T-helper 9 cell (primary cell): ENCODE measurements at places on chromosomes 7 and 10.
A peak's percentile ranks its signal among the peaks of the same experiment; 100 is the strongest.

DNA sequence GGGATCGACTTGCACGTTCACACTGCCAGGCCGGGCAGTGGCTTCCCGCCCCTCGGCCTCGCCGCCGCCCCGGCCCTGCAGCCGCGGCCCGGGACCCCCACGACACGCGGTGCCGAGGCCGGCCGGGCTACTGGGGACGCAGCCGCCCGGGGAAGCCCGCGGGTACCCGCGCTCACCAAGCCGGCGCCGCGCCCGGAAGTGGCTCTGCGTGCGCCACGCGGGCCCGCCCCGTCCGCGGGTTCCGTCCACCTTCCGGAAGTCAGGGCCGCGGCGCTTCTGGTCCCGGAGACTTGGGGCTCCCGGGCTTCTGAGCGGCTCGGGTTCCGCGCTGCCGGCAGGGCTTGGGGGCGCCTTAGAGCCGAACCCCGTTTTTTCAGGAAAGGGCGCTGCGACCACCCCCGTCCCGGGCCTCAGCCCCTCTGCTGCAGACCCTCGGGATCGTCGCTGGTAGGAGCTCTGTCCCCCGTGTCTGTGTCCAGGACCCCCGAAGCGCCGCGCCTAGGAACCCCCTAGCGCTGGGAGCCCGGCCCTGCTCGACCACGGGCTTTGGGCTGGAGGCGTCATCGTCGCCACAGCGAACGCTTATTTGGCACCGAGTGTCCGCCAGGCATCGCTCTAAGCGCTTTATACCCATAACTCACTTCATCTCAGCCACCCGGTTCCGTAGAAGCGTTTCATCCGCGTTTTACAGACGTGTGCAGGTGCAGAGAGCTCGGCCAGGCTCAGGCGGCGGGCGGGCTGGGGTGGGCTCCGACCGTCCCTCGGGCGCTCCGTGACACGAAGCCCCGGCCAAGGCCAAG lies at the start of gene PSMG3:
PSMG3 (minus strand) TSS at position 200 of the 800 bp plus-strand sequence. CDS start 693 bp downstream, outside the sequence.
- peak; percentile 73 for DNase-seq

- no peak for DNase-seq
These were observed 182.9 kb downstream of the DOCK4 start for GRCh38 chr7:112023282-112023681.

GRCh38 chr10:86263209-86263608 lies 103.4 kb downstream of the GRID1 start:
- DNase-seq: no peak

DNA sequence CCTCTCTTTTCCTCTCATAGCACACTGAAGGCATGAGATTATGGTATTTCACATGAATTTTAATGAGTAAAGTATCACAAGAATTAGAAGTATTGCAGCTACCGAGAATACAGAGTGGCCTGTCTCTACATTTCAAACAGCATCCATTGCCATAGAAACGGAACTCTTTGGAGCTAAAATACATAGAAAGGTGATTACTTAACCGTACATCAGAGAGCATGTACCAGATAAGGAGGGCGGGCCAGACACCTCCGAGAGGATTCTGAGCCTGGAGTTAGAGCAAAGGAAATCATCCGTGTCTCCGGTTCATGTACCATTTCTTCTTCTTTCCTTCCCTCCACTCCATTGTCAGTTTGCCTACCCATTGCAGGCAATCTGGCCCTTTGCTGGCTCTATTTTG lies 196.7 kb downstream of the KLF6 start:
- no peak for DNase-seq

- no peak for DNase-seq
These were observed 45.4 kb upstream of the MACROH2A2 start for GRCh38 chr10:70007116-70007820.

DNA sequence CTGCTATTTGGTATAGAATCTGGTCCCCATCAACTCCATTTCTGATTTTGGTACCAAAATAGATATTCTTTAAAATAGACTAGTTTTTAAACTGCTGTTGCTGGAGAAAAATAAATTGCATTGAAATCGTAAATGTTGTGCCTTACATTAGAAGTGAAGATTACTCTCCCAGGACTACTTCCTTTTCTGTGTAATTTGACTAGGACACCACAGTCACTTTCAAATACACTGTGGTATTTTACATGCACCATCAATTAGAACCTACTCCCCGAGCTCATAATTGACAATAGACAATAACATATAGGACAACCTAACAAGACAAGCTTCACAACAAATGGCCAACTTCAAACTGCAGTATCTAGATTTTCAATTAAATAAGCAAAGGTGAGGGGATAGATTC lies 211.5 kb downstream of the DGKB start:
- no peak for DNase-seq

GRCh38 chr10:132774902-132775863 lies 10.8 kb downstream of the NKX6-2 start:
- DNase-seq: no peak

GRCh38 chr10:107206833-107207232 lies 42.3 kb upstream of the SORCS1 start:
- no peak for DNase-seq
